ENCODE measurements at places on chromosomes 5 and 9.
A peak's percentile ranks its signal among the peaks of the same experiment; 100 is the strongest.

DNA sequence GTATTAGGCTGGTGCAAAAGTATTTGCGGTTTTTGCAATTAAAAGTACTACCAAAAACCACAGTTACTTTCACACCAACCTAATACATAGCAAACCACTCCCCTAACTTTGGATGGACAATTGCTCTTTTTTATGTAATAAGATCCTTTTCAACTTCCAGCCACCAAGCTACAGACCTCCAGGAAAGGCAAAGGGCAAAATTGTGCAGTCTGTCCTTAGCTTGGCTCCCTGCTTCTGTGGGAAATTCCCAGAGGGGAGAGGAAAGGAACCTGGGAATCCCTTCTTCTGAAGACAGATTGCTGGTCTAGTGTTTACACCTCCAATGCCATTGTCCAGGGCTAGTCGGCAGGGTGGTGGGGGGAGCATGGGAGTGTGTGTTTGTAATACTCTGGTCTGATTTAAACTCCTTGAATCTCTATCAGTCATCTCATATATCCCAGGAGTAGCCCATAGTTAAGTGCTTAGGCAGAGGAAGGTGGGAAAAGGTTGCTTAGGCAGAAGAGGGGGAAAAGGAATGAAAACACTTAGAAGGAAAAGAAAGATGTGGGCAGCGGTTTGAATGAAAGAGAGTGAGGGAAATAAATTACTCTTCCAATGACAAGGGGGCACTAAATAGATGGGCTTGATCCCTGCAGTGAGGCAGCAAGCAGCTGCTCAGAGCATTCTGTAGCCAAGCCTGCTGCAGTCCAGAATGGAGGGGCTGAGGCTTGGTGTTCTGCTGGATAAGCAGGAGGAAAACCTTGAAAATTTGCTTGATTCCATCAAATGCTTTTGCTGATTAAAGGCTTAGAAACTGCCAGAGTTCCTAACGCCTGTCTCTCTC lies 86.9 kb upstream of the MAP1B start:
- DNase-seq, result no peak

- peak; percentile 42 for DNase-seq
Observed at GRCh38 chr5:78008356-78008967, 232.3 kb upstream of the TBCA start.

DNA sequence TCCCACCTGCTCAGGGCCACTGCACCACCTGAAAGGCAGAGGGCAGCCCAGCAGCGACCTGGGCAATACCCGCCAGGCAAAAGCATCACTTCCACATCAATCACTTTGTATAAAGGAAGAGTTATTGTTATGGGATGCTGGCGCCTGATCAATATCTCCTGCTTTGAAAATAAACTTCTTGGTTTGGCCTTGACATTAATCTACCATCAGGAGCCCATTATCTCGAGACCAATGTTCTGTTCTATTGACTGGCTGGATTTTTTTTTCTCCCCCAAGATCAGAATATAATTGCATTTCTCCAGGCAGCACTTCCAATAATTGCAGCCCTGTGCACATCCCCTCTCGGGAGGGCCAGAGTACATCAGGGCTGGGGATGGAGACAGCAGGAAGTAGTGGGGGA lies 44.4 kb upstream of the SAP30L start:
- no peak for DNase-seq

DNA sequence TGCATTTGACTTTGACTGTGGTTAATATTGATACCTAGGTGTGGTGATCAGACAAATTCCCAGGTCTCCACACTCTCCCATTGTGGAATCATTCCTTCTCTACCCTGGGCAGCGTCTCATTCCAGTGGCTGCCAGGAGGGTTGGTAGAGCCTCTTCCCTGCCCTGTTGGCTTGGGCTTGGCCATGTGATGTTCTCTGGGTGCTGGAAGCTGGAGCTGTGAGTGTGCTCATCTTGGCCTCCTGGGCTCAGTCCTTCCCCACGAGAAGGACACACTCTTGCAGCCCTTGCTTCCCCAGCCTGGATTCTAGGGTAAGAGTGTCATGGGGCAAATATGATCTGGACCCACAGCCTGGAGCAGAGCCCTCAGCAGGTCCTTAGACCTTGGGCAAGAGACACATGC lies 167.2 kb upstream of the IRX4 start:
- DNase-seq, result no peak

GRCh38 chr5:110909415-110909814 lies 162.1 kb upstream of the TSLP start:
- DNase-seq, result no peak

DNA sequence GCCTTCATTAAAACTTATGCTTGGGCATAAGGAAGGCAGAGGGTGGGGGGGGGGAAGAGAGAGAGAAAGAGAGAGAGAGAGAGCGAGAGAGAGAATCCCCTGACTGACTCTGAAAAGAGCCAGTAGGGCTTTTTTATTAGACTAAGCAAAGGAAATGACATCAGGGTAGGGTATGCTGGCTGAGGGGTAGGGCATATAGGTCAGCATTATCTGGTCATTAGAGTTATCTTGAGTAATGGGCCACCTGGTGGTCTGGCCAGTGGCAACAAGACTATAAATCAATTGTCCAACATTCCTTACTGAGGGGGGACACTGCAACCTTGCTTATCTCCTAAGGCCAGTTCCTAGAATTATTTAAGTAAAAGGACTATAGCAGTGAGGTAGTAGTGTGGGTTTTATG lies 67.2 kb downstream of the TSSK1B start:
- DNase-seq, result no peak

DNA sequence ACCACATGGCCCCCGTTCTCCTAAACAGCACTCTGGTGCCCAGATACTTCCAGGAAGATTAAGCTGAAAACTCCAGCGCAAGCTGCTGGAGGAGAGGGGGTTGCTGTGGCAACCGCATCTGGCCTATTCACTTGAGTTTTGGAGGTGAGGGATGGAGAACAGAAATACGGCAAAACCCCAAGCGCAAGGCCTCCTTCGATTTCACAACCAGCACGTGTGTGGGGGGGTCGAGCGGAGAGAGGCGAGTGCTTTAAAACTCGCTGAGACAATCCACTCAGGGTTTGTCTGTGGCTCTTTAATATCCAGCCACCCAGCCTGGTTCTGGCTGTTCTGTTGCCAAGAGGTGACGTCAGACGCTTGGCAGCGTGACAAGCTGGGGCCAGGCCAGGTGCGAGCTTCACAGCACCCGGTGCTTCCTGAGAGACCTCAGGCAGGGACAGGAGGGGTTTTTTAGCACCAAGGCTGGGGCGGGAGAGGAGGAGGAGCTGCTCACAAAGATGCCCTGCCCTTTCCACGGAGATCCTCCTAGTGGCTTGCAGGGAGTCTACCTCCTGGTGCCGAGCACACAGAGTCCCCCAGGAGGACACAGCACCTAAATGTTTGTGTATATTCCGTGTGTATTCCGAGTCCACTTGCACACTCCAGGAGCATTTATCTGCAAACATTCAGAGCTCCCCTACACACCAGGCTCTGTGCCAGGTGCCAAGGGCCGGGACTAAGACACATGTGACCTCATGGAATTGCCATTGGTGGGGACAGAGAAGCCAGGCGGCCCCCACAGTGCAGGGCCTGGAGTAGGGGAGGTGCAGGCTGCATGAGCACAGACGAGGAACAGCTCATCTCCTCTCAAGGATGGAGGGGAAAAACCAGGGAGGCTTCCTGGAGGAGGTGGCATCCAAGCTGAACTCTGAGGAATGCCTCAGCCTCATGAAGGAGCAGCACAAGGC lies 194.6 kb downstream of the OLFM1 start:
- peak; percentile 37 for DNase-seq

DNA sequence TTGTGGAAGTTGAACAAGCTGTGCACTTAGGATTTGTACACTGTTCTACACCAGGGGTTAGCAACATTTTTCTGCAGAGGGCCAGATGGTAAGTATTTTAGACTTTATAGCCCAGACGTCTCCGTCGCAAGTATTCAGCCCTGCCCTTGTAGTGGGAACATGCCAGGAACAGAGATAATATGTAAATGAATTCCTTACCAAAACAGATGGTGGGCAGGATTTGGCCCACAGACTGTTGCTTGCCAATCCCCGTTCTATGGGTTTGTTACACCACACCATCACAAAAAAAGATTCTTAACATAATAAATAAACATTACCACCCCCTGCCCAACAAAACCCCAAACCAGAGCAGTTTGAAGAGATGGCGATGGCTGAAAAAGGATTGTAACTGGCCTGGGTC lies 74.3 kb downstream of the AMBP start:
- DNase-seq, result no peak

DNA sequence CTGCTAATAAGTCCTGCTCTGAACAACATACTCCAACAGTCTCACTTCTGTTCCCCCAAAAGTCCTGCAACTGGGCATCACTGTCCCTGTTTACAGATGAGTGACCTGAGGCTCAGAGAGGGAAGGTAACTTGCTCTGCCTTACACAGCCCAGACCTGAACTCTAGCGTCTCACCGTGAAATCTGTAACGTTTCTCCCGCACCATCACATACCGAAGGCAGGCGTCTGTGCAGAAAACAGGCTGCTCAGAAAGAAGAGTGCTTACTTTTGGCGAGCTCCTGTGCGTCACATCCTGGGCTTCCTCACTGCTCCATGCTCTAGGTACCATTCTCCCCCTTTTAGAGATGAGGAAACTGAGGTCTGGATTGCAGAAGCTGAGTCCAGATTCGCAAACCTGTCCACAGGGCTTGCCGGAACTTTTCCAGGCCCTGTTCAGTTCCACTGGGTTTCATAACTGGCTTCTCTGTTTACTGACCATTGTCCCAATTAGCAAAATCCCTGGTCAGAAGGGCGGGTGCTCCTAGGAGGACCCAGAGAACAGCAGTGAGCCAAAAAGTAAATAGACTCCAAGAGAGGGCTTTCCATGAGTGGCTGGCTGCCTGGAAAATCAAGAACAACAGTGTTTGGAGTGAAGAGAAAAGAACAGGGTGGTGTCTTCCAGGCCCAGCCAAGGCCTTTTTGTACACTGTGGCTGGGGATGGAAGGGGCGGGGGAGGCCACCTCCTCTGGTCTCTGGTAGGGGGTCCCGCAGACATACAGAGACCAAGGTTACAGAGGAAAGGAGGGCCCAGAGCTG lies 27.1 kb downstream of the GSN start:
- no peak for DNase-seq

DNA sequence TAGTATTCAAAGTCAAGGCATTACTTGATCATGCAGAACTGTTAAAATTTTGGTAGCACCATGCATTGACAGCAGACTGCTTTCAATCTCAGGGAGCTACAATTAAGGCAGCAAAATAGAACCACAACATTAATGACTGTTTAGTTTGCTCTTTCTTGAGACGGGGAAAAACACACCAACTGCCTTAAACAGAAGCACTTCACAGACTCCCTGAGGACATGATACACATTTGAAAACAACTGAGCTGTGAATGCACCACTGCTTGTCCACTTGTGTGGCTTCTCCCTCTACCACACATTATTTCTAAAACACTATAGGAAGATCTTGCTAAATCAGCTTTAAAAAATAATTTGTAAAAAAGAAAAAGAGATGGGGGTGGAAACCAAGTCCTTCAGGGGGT lies 79.6 kb upstream of the MAST4 start:
- no peak for DNase-seq

- DNase-seq, result no peak
Observed at GRCh38 chr5:100584889-100585288, 49.7 kb downstream of the FAM174A start.

DNA sequence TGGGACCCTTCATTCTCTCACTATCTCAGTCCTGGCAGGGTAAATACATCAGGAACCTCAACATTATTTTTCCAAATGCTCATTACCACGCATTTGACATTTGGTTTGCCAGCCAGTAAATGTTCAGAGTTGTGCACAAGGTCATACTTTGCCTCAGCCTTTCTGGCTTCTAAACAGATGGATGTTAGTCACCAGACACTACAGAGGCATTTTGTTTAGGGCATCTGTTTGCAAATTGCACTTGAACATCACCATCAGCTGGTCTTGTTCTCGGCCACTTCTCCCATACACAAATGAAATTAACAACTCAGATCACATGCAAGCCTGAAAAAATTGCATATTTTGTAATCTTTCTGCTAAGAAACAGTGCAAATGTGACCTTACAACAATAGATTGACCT lies 75.0 kb upstream of the SLC1A1 start:
- no peak for DNase-seq

GRCh38 chr9:82957529-82958379 lies 105.2 kb downstream of the RASEF start:
- DNase-seq, result no peak

DNA sequence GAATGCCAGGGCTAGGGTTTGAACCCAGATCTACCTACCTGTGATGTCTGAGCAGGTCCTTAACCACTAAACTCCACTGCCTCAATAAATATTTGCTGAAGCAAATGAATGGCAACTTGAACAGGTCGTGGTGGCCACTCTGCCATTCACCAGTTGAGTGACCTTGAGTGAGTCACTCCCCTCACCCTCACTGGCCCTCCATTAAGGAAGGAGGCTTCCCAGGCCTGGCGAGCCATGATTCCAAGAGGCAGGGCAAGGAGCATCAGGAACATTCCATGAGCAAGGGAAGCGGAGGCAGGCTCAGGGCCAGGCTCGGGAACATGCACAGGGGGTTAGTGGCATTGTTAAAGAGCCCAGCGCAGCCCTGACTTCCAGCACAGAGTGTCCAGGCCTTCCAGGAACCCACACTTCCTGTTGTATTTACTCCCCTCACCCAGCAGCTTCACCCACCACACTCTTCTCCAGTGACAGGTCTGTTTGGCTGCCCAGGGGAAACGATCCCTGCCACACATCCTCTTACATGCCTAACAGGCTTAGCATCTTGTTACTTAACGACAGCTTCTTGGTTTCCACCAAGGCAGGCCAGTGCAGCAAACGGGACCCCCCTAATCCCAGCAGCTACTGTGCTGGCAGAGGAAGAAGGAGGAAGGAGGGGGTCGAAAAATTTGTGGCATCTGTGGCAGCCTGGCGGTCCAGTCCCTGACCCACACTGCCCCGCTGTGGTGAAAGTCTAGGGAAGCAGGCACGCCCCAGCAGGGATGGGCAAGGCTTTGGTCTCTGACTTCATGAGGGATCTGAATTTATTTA lies 43.7 kb upstream of the TTC1 start:
- DNase-seq, result peak; percentile 18

DNA sequence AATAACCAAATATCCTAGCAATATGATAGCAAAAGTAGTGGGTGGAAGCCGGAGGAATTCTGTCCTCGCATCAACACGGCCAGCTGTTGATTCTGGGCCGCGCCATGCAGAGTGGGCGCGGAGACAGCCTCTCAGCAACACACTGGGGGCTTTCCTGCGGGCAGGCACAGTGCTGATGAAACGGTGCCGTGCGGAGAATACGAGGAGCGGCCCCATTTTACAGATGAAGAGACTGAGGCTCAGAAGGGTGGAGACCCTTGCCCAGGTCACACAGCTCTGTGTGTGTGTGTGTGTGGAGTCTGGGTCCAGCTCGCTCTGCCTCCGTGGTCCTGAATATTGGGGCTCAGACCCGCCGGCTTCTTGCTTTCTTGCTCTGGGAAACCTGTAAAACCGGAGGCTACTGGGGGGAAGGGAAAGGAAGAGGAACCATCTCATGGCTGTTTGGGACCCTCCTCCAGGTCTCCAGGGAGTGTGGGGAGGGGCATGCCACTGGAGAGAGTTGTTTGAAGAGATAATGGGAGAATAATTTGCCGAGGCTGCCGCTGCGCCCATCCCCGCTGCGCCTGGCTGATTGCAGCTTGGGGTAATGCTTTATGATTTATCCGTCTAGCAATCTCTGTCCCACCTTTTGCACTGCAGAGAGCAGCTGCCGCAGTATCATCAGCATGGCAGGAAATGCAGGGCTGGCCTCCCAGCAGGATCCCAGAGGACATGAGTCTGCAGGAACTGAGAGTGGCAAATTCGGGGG lies 36.6 kb downstream of the NCS1 start:
- DNase-seq, result no peak

Measured in bronchial epithelial cell (primary cell).